ENCODE measurements at places on chromosomes 3 and 15. TPM values are rescaled to one million over a fixed set of nuclear protein-coding genes. Genes with fewer than 3 reads are reported as not detected.

DNA sequence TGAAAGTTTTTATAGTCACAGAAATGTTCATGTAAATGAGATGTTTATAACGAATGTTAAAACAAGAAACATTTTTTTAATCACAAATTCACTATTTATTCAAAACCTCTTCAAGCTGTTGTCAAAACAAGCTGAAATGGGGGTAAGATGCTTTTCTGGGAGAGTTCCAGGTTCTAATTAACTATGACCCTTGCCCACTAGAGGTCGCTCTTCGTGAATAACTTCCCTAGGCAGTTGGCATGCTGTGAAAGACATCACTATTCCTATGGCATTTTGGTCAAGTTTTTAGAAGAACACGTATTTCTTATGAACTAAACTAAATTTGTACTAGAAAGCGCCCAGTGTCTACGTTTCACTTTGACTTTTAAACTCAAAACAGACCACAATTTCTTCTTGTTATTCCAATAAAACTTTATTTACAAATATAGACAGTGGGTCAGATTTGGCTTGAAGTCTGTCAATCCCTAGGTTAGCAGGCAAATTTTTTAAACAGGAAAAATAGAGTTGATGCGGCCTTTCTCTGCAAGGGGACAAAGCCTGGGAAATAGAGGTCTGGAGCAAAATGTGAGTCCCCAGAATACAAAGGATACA is 62.8 kb upstream of the CMTM8 start:
- no peak for DNase-seq

DNA sequence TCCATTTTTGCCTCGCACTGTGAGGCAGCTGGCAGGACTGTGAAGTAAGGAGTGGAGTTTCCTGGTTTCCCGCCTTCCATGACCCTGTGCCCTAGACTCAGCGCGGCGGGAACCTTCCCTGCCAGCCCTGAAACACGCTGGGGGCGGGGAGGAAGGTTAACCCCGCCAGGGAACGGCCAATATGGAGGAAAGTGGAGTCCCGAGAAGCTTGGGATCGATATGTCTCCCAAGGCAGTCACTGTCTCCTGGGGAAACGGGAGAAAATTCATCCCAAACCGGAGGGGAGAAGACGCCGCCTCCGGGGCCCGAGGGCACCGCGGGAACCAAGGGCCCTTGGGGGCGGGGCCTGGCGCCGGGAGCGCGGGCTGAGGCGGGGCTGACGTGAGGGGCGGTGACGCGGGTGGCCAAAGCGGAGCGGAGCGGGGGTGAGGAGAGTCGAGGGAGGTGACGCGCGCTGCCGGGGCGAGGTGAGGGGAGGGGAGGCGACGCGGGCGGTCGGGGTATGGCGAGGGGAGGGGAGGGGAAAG is at the start of gene HMCES:
Gene HMCES (plus strand): TSS at position 432 of the 527 bp plus-strand sequence. CDS start 863 bp downstream, outside the sequence.
- DNase-seq, result peak; percentile 92

DNA sequence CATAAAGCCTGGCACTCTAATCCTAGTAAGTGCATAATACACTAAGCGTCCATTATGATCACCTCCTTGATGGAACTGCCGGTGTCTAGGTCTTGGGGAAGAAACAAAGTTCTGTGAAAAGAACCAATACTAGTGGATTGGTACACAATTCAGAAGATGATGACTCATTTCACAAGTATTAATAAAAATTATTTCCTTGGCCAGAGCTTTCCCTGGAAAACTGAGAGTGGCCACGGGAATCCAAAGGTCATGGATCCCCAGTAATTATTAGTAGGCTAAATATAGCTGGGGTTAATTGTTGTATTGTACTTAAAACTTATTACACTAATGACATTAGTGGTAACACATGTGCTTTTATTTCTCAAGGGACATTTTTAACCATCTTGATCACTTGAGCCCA is 808.0 kb upstream of the NR2F2 start:
- DNase-seq, result no peak

DNA sequence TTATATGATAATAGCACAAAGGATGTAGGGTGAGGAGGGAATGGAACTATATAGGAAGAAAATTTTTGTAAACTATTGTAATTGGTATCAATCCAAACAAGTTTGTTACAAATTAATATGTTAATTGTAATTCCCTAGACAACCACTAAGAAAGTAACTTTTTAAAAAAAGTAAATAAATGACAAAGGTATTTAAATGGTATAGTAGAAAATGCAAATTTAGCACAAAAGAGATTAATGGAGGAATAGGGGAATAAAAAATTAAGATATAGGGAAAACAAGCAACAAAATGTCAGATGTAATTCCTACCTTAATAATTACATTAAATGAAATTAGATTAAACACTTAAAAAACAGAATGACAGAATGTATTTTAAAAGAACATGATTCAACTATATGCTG is 60.3 kb downstream of the TIMP4 start:
- no peak for DNase-seq

DNA sequence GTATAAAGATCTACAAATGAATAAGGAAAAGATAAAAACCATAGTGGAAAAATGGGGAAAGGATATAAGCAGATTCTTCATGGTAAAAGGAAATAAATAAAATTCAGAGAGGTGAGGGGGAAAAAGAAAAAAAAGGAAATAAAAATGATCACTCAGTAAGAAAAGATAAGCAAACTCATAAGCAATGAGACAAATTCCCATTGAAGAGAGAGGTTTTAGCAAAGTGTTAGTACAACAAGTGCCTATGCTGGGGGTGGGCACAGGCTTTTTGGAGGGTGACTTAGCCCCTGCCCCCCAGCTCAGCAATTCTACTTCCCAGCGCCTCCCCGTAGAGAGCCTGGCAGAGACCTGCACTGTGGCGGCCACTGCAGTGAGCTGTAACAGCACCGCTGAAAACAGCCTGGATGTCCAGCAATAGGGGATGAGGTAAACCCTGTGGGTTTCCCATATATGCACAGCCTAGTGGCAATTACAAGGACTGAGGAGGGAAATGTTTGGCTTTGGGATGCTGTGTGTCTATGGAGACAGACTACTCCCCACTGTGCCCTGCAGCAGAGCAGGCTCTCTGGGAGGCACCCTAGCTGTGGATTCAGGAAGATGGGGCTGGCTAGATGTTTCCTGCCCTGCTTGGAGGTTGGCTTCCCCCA is 23.7 kb upstream of the SFMBT1 start:
- peak; percentile 44 for DNase-seq

GRCh38 chr3:170584585-170585007 is 1.3 kb downstream of the SLC7A14 start:
- DNase-seq, result no peak

DNA sequence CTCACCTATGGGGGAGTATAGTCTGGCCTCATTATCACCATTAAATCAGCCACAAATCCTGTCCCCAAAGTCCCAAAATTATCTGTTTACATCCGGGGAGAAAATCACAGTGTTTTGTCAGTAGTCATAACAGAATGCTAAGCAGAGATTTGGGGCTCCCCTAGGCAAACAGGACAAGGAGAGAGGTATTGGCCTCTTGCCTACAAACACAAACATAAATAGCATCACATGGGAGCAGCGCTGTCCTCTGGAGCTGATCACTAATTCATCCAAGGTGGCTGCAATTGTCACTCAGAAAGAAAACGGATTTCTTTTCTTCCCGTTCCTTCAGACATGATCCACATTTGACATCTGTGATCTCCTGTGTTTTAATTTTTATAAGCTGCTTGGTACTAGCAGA is 1028.1 kb downstream of the NTRK3 start:
- DNase-seq, result no peak

GRCh38 chr3:123067689-123068600 is 1.1 kb downstream of the PDIA5 start:
- DNase-seq, result no peak

- DNase-seq, result no peak
Measured at GRCh38 chr3:43950775-43951174, 260.0 kb downstream of the ABHD5 start.

DNA sequence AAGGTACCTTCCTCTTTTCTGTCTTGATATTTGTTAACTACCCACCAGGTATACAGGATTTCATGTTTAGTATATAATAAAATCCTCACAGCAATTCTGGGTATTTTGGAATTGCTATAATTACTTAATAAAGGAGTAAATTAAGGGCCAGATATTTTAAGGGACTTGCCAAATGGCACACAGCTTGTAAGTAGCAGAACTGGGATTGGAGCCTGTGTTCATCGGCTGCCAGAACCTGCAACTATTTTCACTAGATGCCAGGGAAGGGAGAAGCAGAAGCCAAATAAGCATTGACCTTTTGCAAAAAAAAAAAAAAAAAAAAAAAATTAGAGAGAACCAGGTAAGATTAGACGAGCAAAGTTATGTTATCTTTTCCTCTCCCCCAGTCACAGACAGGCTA is 683.3 kb upstream of the CADM2 start:
- DNase-seq, result no peak

GRCh38 chr3:158127250-158128219 is 17.6 kb downstream of the RSRC1 start:
- DNase-seq, result no peak

GRCh38 chr15:74202452-74203401 is at the start of gene STRA6:
STRA6 (minus strand) TSS chr15:74202787; CDS start chr15:74202267, 520 bp downstream.
- DNase-seq, result no peak

- no peak for DNase-seq
Measured at GRCh38 chr3:34016925-34017587, 218.6 kb downstream of the PDCD6IP start.

GRCh38 chr3:182802413-182803390 is 9.4 kb downstream of the ATP11B start:
- no peak for DNase-seq

DNA sequence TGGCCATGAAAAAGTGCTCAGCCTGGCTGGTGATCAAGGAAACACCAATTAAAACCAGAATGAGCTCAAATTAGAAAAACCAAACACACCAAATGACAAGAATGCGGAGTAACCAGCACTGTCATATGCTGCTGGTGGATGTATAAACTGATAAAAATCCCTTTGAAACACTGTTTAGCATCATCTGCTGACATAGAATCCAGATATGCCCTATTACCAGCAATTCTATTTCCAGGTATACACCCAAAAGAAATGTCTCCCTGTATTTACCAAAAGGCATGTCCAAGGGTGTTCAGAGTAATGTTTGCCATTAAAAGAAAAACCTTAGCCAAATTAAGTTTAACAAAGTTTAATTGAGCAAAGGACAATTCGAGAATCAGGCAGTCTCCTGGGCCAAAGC is 138.6 kb downstream of the FMN1 start:
- no peak for DNase-seq

- DNase-seq, result no peak
Measured at GRCh38 chr15:100663086-100663914, 60.9 kb downstream of the ASB7 start.

GRCh38 chr3:136624371-136624770 is 127.8 kb downstream of the STAG1 start:
- no peak for DNase-seq

- DNase-seq, result no peak
Measured at GRCh38 chr3:50559702-50560101, 7.8 kb downstream of the C3orf18 start.

GRCh38 chr3:72593881-72594397 is 254.3 kb downstream of the SHQ1 start:
- DNase-seq, result no peak

GRCh38 chr3:47008234-47008796 is 28.8 kb downstream of the NBEAL2 start:
- DNase-seq, result no peak

GRCh38 chr3:189419683-189420082 is 211.5 kb upstream of the TP63 start:
- no peak for DNase-seq

DNA sequence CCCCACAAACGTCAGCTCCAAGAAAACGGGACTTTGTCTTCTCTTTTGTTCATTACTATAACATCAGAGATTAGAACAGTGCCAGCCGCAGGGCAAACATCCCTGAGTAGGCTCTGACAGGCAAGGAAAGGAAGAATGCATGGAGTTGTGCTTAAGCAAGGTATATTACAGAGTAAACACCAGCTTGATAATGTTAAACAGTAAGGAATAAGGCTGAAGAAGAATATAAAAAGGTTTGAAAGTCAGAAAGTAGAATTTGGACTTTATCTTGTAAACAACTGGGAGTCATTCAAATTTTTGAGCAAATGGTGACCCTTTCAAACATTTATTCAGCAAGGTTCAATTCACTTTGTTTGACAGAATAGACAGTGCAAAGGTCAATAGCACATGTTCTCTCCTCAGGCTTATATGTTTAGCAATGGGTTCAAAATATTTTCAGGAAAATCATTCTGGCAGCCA is 11.0 kb downstream of the GABPB1 start:
- DNase-seq, result no peak

DNA sequence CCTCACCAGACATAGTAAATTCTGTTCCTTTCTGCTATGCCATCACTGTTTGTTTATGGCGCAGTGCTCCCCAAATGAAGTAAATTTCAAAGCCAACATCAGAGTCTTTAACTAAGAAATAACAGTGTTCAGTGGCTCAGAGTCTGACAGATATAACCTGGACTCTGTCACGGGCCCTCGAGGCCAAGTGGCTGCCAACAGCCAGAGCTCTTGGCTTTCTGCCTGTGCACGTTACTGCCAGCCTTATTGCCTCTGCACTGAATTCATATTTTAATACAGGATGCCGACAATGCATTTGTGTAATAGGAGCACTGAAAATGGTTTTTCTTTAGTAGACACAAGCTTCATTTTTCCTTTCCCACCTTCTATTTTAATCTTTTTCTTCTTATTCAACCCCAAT is 219.9 kb downstream of the NLGN1 start:
- no peak for DNase-seq

DNA sequence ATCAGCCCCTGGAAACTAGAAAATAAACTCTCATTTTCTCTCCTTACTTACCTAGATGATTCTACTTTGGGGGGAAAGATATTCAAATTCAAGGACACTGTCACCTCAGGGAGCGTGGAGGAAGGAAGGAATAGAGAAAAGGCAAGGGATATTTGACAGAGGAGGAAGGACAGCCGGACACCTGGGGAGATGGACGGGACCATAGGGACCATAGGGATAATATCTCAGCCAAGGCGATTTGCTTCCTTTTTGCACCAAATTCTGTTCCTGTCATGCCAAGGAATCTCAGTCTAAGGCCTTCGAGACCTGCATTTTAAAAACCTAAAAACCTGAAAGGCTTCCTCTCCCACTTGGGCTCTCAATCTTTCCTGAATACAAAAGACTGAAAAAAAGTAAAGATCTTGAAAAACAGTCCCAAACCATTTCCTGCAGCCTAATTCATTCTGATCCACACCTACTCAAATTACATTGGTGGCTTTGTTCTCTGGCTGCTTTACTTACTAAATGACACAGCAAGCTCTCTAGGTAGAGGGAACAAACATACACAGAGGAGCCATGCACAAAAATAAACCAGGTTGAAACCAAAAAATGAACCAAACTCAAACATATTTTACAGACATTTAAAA is 73.9 kb upstream of the SLC24A5 start:
- no peak for DNase-seq

FBXW12 gene
- total RNA-seq, result not detected

RBMS3 gene
- total RNA-seq, result not detected

RGMA gene
- 0.18 TPM for total RNA-seq

MOBP gene
- not detected for total RNA-seq

TMEM62 gene
- 16.0 TPM for total RNA-seq

TMEM42 gene
- total RNA-seq, result 9.4 TPM

CFAP92 gene
- not detected for total RNA-seq

KLHL6 gene
- total RNA-seq, result 72.9 TPM

PLA2G4D gene
- total RNA-seq, result not detected

SENP8 gene
- total RNA-seq, result 0.36 TPM

IQCF5 gene
- not detected for total RNA-seq

MAP1A gene
- total RNA-seq, result 1.4 TPM

RAD51 gene
- total RNA-seq, result 79.9 TPM

CCDC39 gene
- 0.09 TPM for total RNA-seq

GCHFR gene
- 72.6 TPM for total RNA-seq

SCAANT1 gene
- not detected for total RNA-seq

TTBK2 gene
- 17.1 TPM for total RNA-seq

WDR53 gene
- total RNA-seq, result 23.2 TPM

BFSP2 gene
- total RNA-seq, result not detected

Measured in activated naive CD4-positive, alpha-beta T cell treated with anti-CD3 and anti-CD28 coated beads, Interleukin-2, amount 50 U/mL, for 72 hours (primary cell).